Amniotic epithelial cell (primary cell): ENCODE measurements at places on chromosomes 11 and 22.

GRCh38 chr11:15483205-15483604 lies 368.5 kb downstream of the INSC start:
- DNase-seq: no peak

DNA sequence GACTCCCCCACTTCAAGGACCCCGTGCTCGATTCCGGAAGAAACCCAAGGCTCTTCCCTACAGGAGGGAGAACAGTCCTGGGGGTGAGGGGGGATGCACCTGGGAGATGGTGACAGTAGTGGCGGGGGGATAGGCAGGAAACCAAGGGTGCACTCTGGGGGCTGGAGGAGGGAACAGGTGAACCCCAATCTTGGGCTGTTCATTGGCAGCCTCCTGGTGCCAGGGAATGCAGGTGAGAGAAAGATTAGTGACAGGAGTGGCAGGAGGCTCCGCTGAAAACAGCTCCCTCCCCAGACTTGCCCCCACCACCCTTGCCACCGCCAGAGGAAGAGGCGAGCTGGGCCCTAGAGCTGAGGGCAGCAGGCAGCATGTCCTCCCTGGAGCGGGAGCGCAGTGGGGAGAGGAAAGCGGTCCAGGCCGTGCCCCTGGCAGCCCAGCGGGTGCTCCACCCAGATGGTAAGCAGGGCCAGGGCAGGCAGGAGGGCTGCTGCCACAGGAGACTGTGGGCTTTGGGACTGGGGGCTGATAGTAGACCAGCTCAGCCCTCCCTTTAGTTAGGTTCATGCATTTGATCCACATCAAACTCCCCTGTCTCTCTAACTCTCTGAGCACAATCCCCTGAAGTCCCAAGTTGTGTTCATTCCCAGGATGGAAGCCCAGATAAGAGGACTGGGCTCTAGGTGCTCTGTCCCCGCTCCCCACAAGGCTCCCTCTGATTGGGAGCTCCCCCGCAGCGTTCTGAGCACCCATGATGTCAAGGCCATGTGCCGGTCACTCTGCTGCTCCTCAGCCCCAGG lies 14.5 kb downstream of the ROBO3 start:
- DNase-seq: no peak

GRCh38 chr11:125272092-125272491 lies 107.5 kb downstream of the PKNOX2 start:
- DNase-seq: no peak

DNA sequence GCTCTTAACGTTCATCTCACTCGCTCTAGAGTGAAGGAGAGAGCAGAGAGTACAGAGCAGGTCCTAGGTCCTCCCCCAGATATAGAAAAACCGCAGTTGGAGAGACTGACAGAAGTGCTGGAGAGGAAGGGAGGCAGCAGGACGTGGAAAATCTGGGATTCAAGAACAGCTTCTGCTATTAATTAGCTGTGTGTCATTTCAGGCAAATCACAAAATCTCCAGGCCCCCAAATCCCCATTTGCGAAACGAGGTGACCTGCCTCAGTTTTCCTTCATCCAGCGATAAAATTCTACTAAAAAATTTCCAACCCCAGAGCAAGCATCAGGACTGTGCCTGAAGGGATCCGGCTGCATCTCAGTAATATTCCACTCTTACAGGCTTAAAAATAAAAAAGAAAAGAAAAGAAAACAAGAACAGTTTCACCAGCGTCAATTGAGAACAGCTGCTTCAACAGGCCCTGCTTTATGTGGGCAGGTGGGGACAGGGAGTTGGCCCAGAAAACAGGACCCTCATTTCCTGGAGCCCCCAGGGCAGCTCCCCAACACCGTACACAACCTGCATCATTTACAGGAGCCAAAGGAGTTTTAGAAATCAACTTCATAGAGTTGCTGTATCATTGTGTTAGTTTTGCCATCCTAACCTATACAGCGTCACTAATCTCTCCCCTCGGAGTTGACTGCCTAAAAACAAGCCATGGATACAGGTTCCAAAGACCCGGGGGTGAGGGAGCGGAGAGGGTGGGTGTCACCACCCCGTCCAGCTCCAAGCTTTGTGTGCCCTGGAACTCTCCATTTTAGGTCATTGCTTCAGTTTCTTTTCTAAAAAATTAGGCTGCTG lies 2.3 kb upstream of the MALAT1 start:
- DNase-seq: peak; percentile 79

DNA sequence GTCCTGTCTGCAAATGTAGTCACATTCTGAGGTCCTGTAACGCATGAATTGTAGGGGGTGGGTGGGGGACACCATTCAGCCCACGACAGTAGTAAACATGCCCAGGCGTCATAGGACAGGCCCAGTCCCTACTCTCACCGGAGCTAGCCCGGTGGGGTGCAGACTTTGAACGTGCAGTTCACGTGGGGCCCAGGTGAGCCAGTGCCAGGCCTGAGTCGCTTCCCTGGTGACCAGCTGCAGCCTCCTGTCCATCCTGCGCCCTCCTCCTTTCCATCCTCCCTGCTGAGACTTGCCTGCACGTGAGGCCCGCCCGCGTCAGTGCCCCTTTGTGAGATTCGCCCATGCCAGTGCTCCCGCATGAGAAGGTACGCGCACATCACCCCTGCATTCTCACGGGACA lies 116.8 kb downstream of the WNT7B start:
- DNase-seq: no peak

GRCh38 chr11:76233196-76233921 lies 27.1 kb upstream of the WNT11 start:
- no peak for DNase-seq

DNA sequence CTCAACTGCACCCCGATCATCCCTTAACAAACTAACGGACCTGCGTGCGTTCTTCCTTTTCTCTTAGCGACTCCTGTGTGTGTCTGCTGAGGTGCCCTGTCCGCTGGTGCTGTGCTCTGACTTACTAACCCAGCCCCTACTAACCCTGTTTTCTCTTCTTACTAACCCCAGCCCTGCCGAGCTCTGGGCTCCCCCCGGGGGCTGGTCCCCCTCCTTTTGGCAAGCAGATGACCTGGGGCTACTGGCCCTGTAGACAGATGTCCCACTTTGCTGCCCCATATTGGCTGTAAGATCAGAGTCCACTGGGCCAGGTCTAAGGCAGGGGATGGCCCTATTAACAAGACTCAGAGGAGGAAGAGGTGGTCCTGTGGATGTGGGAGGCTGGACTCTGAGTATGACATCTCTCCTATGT lies 14.7 kb downstream of the MIAT start:
- no peak for DNase-seq

DNA sequence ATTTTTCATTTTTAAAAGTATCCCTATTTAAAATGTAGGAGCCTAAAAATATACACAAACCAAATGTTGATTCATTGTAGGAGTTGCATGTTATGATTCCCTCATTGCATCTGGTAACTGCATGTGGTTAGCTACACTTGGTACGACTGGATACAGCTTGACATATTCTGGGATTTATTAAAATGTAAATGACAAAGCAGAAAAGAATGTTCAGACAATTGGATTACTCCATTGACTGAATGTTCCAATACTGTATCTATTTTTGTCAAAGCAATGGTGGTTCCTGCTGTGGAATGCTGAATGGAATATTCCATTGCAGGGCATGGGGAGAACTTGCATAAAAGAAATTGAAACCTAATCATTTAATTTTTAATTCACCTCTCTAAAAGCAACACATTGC lies 30.8 kb downstream of the BLID start:
- peak; percentile 97 for DNase-seq

DNA sequence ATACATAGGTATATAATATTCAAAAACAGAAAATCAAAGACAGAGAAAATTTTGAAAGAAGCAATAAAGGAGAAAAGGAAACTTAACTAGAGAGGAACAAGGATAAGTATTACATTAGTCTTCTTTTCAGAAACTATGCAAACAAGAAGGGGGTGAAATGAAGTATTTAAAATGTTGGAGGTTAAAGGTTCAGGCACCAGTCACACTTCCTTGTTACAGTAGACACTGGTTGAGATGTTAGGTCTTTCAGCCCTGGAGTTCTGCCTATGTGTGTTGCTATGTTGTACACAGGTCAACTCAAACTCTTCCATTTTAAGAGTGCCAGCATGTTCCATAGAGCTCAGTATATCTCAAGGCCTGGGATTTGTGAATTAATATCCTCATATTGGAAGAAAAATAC lies 6.0 kb upstream of the MS4A4A start:
- no peak for DNase-seq

DNA sequence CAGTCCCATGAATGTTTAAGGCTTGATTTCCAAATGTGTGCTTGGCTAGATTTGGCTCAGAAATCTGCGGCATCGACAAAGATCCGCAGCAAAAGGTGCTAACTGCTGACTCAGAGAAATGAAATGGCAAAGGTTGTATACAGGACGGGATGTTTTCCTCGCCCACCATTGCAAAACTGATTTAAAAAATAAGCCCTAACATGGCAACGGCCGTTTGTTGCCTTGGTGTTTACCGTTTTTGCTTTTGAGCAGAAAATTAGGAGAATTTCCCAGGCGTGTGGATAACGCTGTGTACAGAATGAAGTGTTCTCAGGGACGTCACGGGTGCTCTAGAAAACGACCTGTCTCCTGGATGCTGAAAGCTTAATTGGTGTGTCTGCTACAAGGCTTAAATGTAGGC lies 70.2 kb downstream of the ARHGAP8 start:
- no peak for DNase-seq

GRCh38 chr22:25482091-25482760 lies 82.2 kb upstream of the GRK3 start:
- DNase-seq: no peak

DNA sequence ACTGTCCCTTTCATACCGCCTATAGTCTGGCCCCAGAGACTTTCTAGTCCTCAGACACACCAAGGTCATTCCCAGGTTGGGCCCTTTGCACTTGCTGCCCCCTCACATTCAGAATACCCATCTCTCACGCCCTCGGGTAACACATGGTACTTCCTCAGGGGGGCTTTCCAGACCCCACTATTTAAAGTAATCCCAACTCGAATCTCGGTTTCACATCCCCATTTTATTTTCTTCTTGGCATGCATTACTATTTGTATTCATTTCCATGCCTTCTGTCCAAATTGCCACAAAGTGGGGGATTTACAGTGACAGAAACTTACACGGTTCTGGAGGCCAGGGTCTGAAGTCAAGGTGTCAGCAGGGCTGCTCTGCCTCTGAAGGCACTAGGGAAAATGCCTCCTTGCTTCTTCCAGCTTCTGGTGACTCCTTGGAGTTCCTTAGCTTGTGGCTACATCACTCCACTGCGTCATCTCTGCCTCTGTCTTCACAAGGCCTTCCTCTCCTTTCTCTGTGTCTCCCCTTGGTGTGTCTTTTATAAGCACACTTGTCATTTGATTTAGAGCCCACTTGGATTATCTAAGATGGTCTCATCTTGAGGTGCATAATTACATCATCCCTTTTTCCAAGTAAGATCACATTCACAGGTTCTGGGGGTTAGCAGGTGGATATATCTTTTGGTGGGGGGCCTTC lies 15.1 kb downstream of the RCN1 start:
- DNase-seq: no peak

- DNase-seq: no peak
Measured at GRCh38 chr11:61082931-61083531, 19.3 kb upstream of the CD5 start.

GRCh38 chr11:63023841-63024648 lies 8.4 kb upstream of the SLC22A8 start:
- peak; percentile 47 for DNase-seq

DNA sequence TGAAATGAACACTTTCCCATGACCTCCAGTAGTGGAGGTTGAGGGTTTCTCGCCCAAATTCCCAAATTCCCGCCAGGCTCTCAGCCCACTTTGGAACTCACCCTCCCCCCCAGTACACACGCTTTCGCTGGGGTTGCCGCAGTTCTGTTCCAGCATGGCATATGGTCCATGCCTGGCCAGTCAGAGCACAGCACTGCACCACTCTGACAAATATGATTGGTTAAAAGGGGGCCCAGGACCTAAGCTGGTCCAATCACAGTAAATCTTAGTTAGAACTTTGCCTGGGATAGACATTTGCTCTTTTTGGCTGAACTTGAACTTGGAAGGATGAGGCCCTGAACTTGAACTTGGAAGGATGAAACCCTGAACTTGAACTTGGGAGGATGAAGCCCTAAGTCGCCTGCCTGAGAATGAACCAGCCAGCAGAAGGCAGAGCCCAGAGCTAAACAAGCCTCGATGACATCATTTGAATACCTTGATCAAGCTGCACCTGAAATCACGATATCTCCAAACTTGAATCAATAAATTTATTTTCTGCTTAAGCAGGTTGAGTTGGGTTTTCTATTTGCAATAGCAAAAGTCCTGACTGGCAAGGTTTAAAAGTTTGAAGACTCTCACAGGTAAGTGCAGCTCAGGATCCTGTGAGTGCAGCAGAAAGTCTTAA lies 12.6 kb upstream of the SSTR3 start:
- DNase-seq: no peak

GRCh38 chr22:26671317-26672059 lies 14.1 kb downstream of the MIAT start:
- no peak for DNase-seq

DNA sequence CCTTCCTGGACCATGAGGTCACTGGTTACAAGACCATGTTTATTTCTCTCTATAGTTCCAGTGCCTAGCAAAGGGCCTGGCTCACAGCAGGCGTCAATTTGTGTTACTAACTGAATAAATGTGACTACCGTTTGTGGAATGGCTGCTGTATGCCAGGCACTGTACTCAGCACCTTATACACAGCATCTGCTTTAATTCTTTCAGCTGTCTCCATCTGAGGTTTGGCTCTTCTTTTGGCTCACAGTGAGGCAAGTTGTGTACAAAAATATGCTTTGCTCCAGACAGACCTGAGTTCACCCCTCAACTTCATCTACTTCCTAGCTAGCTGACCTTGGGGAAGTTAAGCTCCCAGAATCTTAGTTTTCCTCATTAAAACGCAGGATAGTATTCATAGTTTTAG lies 75.3 kb upstream of the PHOX2A start:
- DNase-seq: no peak

DNA sequence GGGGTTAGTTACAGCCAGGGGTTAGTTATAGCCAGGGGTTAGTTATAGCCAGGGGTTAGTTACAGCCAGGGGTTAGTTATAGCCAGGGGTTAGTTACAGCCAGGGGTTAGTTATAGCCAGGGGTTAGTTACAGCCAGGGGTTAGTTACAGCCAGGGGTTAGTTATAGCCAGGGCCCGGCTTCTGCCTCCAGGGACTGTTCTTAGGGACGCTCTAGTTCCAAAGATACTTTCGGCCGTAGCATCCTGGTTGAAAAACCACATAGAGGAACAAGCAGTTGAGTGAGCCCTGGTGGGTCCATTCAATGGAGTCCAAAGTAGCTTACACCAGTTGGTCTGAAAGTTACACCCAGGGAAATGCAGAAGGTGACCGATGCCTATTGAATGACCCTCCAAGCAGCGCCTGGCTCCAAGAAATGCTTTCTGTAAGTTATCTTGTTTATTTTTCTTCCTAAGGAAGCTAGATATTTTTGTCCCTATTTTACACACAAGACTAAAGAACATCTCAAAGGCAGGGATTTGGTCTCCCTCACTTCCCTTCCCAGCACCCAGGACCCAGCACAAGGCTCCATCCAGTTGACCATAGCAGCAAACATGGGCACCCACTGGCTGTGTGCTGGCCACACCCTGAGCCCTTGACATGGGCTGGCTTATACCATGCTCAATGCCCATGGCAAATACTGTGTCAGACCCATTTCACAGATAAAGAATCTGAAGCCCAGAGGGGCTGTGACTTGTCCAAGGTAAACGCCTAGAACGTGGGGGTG lies 49.7 kb upstream of the SHISAL1 start:
- no peak for DNase-seq

- DNase-seq: no peak
Measured at GRCh38 chr11:2153581-2154194, 7.3 kb downstream of the INS start.
